ENCODE measurements at places on chromosomes 7 and 10.

DNA sequence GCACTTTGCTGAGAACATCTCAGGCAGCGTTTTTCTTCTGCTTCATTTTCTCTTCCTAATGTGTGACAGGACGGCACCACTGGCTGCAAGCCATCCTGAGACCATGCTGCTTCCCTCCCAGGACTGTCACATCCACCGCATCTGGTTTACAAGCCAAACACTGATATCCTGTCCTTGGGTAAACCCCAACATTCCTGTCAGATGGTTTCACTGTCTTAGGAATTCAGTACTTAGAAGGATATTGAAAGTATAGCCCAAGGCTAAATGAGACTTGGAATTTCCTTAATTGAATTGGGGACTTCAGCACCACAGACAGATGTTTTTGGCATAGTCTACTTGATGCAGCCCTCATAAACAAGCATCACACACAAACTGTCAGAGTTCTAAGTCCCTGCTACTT lies 74.2 kb upstream of the PLXNA4 start:
- DNase-seq = peak; percentile 44

DNA sequence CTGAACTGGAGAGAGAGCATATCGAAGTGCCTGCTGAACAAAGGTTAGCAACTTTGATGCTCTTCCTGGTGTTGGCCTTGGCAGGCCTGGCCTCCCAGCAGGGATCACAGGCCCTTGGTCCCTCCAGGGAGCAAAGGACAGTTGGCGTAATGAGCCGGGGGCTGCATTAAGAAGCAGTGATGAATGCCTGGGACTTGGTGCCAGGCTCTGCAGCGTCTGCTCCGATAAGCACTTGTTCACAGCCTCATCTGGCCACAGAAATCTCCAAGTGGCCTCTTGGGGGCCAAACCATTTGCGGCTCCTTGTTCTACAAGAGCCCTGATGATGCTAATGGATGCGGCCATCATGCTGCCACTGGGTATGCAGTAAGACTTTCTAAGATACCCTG lies 31.8 kb downstream of the CRHR2 start:
- no peak for DNase-seq

- DNase-seq = no peak
Observed at GRCh38 chr10:107576746-107577145, 412.2 kb upstream of the SORCS1 start.

- no peak for DNase-seq
Observed at GRCh38 chr7:99410635-99411034, 1.9 kb downstream of the BUD31 start.

DNA sequence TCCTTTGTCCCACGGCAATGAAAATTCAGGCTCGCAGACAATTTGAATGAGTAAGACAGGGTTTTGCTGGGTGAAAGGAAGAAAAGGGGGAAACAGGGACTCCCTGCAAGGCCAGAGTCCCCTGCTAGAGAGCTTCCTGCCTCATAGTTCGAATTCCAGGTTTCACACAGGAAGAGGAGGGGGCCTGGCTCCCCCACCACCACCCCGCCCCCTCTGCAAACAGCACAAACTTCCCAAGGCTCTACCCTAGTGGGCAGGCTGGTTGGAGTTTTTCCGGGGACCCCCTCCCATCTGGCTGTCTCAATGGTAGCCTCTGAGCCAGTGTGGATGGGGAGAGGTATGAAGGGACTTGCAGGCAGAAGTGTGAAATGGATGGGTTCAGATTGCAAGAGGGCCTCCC lies 57.4 kb upstream of the NEBL start:
- DNase-seq = no peak

- peak; percentile 70 for DNase-seq
Observed at GRCh38 chr10:61904733-61905725, 3.5 kb downstream of the ARID5B start.

- DNase-seq = no peak
Observed at GRCh38 chr7:6166443-6166891, 106.0 kb downstream of the CYTH3 start.

DNA sequence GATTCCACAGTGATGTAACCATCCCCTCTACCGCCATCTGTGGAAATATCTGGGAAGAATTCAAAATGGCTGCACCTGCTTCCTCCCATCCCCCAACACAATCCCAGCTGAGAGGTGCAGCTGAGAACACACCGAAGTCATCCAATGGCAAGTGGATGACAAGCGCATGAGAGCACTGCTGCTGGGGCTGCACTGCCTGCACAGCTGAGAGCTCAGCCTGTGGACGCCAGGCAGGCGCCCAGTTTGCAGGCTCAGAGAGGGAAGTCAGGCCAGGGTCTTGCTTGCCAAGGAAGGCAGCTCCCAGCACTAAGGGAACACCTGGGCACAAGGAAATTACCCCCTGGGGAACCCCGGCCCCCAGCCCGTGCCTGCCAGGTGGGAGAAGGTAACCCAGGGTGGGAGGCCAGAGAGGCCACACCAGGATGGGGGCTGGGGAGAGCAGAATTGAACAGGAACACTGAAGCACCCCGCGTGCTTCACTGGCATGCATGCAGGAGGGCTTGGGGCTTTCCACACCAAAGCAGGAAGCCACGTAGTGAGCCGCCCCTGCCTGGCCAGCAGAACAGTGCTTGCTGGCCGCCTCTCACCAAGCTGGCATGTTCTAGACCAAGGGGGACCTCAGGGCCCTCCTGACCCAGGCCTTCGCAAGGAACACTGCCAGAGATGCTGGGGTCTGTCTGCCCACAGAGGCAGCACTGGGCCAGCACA lies 46.2 kb downstream of the FAM53B start:
- DNase-seq = no peak

DNA sequence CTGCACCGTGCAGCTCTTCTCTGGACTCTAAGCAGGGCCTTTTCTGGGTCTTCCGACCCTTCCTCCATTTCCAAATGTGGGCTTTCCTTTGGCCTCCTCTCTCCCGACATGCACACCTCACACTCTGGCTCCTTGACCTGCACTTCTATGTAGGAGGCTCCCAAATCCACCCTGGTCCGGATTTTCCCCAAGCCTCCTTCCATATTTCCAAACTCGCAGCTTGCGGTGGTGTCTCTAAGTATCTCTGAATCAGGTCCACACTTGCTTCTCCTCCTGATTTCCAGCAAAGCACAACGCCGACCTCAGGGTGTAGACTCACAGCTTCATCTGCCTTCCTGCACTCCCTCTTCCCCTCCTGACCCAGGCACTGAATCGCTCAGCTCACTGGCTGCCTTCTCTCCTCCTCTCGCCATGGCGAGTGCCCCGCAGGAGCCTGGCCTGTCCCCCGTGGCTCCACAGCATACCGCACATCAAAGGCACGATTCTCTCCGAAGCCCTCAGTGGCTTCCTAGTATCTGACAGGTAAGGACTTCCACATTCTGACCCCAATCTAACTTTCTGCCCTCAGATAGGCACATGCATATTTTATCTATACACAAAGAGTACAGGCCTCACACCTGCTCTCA lies 27.8 kb downstream of the DIP2C start:
- no peak for DNase-seq
